NCI-H446 treated with DMSO at 0.1 percent for 48 hours (cell line): ENCODE measurements at places on chromosomes 2 and 18.

GRCh38 chr2:176872406-176872805 is 340.2 kb upstream of the HNRNPA3 start:
- DNase-seq: no peak

GRCh38 chr18:68874361-68874760 is 76.5 kb downstream of the CCDC102B start:
- DNase-seq: no peak

DNA sequence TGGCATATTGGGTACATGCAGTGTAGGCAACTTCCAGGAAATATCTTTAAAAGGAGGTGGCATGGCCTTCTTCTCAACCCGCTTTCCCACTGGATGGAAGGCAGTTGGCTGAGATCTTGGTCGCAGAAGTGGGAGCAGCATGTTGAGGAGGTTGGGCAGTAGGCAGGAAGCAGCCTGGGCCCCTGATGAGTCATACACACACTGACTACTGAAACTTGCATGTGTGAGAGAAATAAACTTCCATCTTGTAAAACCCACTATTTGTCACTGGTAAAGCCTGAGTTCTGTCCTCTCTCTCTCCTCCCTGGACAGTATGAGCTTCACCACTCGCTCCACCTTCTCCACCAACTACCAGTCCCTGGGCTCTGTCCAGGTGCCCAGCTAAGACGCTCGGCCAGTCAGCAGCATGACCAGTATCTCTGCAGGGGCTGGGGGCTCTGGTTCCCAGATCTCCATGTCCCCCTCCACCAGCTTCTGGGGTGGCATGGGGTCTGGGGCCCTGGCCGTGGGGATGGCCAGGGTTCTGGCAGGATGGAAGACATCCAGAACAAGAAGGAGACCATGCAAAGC is 233.8 kb upstream of the SPRED2 start:
- no peak for DNase-seq

DNA sequence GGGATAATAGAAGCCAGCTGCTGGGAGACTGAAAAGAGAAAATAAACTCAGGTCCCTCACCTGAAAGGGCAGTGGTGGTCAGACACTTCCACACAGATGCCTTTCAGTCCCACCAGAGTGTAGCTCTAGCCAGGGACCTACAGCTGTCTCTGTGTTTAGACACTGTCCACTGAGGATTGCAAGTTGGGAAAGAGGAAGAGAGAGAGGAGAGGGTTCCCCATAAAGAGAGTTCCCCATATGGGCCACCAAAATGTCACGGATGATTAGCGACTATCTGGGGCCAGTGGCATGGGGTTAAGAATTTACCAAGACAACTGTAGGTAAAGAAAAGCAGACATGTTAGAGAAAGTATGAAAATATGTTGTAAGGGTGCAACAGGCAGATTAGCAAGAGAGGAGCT is 36.7 kb upstream of the SKA1 start:
- DNase-seq: no peak

- DNase-seq: no peak
Observed at GRCh38 chr18:48455555-48456478, 46.6 kb upstream of the ZBTB7C start.

GRCh38 chr2:5236249-5236648 is 455.9 kb upstream of the SOX11 start:
- DNase-seq: no peak

DNA sequence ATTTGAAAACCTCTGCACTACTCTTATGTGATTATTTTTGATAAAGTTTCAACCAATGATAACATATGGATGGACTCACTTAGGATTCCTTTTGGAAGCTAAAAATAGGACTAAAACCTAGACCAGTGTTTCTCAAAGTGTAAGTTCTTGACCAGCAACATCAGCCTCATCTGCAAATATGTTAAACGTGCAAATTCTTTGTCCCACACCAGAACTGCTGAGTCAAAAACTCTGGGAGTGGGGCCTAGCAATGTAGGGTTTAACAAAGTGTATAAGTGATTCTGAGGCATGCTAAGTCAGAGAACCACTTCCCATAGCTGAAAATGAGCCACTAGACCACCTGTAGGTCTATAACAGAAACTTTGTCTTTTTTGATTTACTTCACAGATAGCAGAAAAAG is 1247.2 kb upstream of the PIK3C3 start:
- no peak for DNase-seq
